ENCODE measurements at places on chromosomes 7 and 10.

GRCh38 chr7:38232502-38233366 lies 40.7 kb downstream of the TARP start:
- no peak for DNase-seq

DNA sequence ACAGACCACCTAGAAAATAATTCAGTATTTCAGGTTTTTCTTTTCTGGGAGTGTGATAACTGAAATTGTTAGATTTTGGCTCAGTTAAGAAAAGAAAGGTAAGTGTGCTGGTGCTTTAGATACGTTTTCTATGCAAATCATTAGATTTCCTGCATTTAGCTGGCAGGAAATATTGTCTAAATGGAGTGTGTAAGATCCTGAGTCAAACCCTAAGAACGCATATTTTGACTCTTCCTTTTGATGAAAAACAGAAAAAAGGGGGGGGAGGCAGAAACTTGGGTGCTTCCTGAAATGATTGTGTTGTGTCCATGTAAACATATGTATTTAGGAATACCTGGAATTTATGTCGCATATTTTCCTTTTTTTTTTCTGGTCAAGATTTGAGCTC lies 1.2 kb downstream of the GRK5 start:
- DNase-seq: no peak

DNA sequence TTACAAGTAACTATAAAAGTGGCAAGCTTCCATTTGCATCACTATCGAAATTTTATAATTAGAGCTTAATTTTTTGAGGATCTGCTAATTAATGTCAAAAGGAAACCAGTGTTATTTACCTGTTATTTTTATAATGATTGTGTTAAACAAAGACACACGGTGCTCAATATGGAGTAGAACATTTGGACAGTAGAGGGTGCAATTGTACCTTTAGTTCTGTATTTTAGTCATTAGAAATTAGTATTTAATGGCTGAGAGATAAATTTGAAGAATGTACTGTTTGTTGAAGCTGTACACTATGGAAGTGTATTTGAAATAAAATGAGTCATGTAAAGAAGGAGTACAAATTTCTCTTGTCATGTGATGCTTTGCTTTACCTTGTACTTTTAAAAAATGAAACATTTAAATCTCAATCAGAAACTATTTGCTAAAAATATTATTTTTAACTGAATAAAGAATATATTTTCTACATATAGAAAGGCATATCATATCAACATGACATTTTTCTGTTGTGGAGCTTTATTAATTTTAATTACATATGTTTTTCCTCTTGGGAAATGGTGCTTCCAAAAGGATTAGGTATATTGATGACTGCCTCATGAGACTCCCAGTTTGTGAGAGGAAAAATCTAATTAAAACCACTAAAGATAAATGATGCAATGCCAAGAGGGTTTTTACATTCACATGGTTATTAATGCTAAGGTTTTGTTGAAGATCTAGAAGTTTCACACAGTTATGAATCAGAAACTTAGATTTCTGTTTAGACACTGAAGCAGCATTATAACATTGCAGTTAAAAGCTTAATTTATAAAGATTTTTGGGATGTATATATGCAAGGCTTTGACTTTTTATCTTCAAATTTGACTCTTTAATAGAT lies 10.4 kb upstream of the PRKG1 start:
- no peak for DNase-seq

- DNase-seq: no peak
Measured at GRCh38 chr7:156558198-156558597, 82.4 kb upstream of the RNF32 start.

DNA sequence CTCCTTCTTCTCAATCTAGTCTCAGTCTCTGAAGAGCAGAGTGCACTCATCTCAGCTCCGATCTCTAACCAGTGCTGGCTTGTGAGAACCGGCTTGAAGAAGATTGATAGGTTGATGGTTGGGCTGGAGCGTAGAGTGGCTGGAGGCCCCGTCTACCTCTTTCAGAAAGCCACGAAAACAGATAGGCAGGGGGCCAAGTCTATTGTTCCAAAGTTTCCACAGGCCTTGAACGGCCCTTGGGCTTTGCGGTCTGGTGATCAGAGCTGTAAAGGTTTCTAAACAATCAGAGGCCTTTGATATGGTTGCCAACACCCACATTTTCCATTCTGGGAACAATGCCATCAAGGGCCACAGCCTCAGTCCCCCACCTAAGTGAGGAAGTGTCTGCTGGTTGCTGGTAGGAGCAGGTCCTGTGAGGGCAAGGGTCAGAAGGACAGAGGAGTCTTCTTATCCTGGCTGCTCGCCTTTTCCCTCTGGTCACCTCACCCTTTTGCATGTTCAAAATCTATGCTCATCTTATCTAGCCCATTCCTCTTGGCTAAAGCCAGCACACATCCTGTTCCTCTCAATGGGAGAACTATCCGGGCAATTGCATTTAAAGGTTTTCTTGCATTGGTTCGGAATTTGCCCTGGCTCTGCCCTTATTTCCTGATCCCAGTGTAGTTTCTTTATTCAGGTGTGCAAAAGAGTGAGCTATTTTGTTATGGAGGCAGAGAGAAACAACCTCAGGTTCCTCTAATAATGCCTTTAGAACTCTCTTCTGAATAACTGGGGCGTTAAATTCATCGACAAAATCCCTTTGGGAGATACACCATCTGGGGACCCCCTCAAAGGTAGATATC lies 70.3 kb upstream of the KMT2E start:
- no peak for DNase-seq

GRCh38 chr10:7111561-7111960 lies 299.3 kb downstream of the SFMBT2 start:
- DNase-seq: no peak

- no peak for DNase-seq
Measured at GRCh38 chr10:13051126-13051694, 48.8 kb upstream of the OPTN start.

DNA sequence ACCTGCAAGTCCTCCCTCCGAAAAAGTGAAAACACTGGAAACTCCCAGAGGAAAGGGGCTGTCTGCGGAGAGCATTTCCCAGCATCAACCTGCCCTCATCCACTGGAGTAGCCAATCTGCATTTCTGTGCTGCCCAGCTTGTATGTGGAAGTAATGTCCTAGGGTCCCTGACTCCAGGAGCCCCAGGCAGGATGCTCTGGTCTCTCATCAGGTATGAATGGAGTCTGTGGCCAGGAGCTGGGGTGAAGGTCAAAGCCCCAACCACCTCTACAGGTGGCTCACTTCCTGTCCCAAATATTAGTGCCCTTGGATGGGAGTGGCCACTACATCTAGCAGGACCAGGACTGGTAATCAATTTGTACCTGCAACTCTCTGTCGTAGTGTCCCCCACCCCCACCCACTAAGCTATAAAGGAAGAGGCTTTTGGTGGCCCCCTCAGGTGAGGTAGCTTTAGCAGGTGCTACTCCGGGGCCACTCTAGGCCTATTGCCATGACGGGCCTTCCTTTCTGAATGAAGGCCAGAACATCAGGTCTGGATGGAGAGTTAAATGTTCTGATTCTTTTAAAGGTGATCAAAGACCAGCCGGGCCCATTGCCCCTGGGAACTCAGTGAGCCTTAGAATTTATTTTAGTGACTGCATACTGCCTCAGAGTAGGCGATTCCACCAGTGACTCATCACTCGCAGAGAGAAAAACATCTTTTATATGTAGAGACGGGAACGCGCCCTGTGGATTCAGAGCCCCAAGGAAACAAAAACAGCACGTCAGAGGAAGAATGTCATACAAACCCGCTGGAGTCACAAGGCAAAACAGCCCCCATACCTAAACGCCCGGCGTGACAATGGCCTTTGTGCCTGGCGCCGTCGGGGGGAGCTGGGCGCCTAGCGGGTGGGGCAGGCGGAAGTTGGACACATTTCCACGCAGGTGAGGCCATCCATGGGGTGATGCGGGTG lies 13.0 kb downstream of the EN2 start:
- no peak for DNase-seq

- no peak for DNase-seq
Measured at GRCh38 chr10:30068492-30069223, 9.3 kb upstream of the JCAD start.

- DNase-seq: no peak
Measured at GRCh38 chr7:100516135-100516812, 22.7 kb upstream of the AGFG2 start.

- DNase-seq: no peak
Measured at GRCh38 chr7:36765605-36766004, 41.3 kb upstream of the AOAH start.

DNA sequence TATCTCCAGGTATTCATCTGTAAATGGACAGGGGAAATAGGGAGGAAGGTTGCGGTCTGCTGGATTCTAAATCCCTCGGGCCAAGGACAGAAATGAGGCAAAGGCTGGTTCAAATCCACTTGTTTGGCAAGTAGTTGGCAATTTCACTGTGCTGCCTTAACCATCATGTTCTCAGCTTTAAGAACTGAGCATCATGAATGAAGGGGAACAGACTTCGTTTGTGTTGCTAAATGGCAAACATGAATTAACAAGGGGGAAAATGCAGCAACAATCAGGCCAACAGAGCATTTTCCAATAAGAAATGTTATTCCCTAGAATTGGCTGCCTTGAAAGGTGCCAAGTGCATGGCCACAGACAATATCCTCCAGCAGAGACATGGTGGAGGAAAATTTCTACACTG lies 36.9 kb downstream of the PARD3 start:
- DNase-seq: no peak

- DNase-seq: no peak
Measured at GRCh38 chr10:71390461-71390835, 6.3 kb upstream of the CDH23 start.

- no peak for DNase-seq
Measured at GRCh38 chr7:50497968-50498367, 47.8 kb upstream of the FIGNL1 start.

DNA sequence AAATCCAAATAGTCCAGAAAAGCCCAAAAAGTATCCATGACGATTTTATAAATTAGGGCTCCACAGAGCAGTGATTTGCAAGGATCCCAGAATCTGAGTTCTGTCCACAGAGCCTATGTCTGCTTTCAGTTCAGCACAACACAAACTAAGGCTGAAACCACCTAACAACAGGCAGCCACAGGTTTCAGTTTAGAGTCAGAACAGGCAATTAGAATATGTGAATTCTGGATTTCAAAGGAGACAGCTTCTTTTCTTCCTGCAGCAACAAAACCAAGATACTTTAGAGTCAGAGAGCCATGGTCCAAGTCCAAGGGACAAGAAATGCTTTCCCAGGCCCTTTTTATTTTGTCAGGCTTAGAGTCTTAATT lies 23.6 kb downstream of the IFIT3 start:
- no peak for DNase-seq

GRCh38 chr7:55085511-55086412 lies 66.9 kb downstream of the EGFR start:
- no peak for DNase-seq

- no peak for DNase-seq
Measured at GRCh38 chr7:42984137-42984536, 52.0 kb downstream of the MRPL32 start.

DNA sequence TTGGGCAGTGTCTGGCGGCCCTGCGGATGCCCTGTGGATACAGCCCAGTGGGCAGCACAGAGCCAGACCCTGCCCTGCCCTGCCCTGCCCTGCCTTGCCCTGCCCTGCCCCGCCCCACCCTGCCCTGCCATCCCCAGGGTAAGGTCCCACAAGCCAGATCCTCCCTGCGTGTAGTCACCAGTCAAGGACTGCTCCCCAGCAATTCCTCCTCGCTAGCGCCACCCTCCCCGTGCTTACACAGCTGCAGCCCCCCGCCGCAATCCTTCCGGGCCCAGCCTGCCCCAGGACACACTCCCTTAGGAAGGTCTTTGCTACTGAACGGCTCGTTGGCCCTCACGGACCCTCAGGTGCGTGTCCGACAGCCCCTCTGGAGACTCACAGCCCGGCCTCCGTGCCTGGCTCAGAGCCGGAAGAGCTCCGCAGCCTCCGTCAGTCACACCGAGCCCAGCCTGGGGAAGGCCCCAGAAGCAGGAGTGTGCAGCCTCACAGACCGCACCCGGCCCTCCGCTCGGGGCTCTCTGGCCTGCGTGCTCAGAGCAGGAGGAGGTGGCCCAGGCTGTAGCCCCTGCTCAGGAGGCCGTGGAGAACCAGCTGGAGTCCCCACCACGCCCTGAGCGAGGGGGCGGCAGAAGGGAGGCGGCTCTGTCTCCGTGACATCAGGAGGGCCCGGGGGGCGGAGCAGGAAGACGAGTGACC lies 68.3 kb downstream of the PWWP2B start:
- no peak for DNase-seq

DNA sequence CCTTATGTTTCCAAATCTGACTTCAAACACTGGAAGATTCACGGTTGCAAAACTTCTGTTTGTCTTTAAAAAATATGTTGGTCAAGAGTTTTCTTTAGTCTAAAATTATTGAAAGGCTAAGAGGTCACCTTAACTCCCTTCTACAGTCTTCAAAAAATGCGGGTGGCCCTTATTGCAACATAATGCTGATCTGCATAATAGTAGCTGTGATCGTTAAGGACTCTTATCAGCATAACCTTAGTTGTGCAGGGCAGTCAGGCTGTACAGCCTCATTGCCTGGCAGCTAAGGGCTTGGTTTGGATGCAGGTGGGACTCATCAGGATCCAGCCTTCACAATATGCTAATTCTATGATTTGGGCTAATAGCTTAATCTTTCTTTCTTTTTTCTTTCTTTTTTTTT lies 15.0 kb downstream of the KIAA1217 start:
- no peak for DNase-seq

DNA sequence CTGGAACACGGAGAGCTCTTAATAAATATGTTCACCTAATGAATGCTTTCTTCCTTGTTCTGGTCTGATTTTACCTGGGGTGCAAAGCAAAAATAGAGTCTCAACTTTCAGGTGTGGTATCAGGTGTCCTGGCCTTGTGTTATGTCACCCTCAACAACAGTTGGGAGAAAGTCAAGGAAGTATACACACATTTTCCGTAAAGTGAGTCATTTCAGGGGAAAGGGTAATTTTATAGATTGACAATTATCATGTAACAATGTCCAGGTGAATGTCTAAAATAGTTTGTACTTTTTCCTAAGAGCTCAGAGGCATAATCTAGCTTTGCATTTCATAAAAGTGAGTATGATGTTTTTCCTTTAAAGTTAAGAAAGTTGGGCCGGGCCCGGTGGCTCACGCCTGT lies 287.4 kb downstream of the SKIDA1 start:
- no peak for DNase-seq

DNA sequence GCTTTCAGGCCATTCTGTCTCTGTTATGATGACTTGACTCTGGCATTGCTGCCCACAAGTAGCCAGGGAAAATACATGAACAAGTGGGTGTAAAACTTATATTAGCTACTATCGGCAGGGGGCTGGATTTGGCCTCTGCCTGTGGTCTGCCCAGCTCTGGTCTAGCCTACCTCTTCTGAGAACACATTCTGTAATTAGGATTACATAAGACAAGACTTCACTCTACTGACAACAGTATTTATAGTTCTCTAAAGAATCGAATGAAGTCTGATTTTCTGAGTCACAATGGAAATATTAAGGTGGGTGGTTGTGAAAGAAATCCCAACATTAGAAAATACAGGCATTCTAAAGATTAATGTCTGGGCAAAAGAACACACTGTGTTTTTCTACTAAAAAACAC lies 55.5 kb downstream of the DLD start:
- DNase-seq: no peak

DNA sequence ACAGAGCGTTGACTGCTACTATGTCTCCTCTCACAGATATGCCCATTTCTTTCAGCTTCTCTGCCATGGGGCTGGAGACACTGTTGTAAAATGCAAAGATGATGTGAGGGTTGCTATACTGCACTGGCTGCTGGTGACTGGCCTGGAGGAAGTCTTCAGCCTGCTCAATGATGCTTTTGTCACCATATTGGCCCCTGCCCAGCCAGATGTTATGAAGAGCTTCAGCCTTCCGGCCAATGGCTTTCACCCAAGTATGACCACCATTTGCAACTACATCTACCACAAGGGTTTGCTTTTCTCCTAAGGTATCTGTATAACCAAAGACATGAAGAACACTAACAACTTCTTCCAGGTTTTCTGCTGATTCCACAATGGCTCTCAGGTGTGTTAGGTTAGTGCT lies 1.6 kb downstream of the C7orf25 start:
- no peak for DNase-seq
